ENCODE measurements at places on chromosomes 2 and 18.

DNA sequence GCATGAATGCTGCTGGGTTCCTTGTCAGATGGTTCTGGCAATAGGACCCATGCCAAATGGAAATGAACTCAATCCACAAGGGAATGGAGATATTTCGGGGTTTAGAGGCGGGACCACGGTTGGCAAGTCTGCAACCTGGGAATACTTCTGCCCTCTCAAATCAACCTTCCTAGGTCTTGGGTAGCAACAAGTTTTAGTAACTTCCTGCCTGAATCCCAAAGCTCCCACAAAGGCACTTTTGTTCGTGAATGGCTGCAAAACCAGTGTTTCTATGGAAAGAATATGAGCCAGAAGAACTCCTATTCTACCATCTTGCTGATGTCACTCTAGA lies 790.1 kb upstream of the SLC8A1 start:
- DNase-seq, result no peak

DNA sequence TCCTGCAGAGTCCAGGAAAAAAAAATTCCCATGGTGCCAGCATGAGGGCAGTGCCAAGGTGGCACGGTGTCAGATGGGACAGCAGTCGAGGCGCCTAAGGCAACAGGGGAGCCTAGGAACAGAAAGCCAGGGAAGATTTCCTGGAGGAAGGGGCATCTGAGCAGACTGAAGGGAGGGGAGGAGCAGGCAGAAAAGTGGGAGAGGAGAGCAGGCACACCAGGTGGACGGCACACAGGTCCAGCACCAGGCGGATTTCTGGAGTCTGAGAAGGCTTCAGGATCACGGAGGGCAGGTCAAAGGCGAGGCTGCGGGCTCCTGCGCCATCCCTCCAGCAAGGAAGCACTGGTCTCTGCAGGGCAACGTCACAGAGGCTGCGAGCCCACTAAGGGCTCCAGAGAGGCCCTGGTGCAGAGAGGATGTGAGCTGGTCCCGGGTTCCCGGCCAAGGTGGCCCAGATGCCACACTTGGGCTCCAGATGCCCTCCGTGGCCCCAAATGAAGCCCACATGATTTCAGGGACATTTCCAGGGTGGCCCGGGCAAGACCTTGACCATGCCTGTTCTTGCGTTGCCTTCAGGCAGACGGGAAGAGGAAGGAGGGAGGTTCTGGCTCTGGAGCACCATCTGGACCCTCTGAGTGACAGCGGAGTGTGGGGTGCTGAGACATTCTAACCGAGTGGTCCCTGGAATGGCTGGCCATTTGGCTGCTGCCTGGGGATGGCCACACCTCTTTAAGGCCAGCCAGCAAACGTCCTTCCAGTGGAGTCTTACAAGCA lies 4.1 kb downstream of the HS6ST1 start:
- DNase-seq, result no peak

GRCh38 chr18:43485545-43485963 lies 208.3 kb upstream of the SYT4 start:
- DNase-seq, result no peak

GRCh38 chr2:150109912-150110311 lies 377.6 kb downstream of the RND3 start:
- no peak for DNase-seq

GRCh38 chr2:203806761-203807160 lies 60.8 kb upstream of the CTLA4 start:
- DNase-seq, result no peak

DNA sequence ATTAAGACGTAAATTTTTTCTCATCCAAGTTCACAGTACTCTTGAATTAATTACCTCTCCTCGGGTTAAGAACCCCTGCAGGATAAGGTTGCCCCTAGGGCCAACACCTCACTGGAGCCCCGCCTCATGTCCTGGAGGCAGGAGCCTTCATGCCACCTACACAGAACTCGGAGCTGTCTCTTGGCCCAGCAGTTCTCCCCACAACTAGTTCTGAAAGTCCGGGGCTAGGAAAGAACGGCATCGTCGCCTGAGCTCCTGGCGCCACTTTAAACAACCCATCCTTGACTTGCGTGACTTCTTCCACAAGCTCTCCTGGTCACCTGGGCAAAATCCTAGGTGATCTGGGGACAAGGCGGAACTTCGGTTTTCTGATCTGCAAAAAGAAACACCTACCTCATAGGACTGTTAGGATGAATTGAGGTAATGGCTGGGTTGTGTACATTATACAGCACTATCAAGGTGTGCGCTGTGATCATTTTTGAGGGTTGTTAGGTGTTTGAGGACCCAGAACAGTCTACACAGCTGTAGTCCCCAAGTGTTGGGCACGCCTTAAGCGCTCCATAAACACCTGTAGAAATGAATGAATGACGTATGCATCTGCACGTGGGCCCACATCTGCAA lies 641 bp upstream of the ITGA6 start:
- DNase-seq, result no peak

DNA sequence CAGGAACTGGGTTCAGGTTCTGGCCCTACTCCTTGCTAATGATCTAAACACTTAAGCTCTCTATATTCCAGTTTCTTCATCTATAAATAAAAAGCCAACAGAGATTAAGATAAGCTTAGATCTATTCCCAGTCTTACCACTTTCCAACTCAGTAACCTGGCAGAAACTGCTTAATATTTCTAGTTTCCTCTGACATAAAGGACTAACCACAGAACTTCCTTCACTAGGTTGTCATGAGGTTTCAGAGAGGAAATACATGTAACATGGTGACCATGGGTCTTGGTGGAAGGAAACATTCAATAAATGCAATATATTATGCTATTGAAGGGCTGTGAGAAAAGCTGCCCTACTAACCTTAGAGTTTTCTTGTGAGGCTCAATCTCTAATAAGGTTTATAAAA lies 114.4 kb upstream of the PDE1A start:
- no peak for DNase-seq

DNA sequence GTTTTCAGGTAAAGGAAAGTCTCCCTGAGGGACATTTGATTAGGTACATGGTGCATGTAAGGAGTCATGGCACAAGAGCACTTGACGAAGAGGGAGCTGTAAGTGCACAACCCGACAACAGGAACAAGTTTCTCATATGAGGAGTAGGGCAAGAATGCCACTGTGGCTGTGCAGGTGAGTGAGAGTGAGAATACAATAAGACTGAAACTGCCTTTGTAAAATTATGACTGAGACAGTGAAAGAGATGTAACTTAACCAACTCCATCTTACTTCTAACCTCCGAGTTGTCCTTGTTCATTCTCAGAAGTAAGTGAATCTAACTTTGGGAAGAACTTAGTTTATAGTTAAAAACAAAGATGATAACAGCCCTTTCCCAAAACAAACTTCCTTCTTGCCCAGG lies 1025.8 kb upstream of the CNTNAP5 start:
- no peak for DNase-seq

GRCh38 chr2:205868773-205869333 lies 186.6 kb downstream of the NRP2 start:
- no peak for DNase-seq

DNA sequence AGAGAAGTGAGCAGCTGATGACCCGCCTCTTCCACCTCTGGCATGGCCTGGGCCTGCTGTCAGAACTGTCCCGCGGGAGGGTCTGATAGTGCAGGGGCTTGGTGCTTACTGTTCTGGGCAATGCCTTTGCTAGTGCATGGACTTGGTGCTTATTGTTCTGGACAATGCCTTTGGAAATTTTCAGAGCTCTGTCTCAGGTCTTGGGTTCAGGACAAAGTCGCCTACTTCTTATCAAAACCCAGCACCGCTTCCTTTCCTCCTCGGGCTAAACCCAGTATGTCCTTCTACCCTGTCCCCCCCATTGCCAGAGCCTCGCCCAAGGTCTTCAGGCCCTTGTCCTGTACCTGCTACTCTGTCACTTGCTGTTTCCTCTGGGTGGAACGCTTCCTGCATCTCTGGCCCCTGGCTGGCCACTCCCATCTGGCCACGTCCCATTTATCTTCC lies 149.6 kb downstream of the ACKR3 start:
- no peak for DNase-seq

DNA sequence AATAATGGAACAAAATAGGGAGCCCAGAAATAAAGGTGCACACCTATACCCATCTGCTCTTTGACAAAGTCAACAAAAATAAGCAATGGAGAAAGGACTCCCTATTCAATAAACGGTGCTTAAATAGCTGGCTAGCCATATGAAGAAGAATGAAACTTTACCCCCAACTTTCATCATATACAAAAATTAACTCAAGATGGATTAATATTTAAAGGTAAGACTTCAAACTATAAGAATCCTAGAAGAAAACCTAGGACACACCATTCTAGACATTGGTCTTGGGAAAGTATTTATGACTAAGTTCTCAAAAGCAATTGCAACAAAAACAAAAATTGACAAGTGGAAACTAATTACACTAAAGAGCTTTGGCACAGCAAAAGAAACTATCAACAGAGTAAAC lies 139.1 kb downstream of the DNAH7 start:
- no peak for DNase-seq

DNA sequence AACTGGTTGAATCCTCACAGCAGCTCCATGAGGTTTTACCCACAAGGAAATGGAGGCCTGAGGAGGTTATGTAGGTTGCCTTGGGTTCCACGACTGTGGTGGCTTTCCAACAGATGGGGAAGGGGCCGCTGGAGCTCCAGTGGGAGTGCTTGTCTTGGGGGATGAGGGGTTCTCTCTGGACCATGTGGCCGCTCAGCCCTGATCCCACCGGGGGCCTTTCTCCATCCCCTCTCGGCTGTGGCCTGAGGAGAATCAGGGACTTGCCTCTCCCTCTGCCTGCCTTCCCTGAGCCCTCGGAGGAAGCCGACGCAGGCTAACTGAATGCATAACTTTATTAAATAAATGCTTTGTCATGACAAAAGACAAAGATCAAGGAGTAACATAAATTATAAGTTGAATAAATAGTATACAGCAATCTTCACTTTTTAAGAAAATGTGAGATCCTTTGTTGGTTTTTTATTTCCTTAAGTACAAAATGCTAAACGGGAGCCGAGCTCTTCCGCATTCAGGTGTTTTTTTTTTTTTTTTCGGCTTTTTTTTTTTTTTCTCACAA lies 23.5 kb downstream of the IGFBP5 start:
- DNase-seq, result no peak

DNA sequence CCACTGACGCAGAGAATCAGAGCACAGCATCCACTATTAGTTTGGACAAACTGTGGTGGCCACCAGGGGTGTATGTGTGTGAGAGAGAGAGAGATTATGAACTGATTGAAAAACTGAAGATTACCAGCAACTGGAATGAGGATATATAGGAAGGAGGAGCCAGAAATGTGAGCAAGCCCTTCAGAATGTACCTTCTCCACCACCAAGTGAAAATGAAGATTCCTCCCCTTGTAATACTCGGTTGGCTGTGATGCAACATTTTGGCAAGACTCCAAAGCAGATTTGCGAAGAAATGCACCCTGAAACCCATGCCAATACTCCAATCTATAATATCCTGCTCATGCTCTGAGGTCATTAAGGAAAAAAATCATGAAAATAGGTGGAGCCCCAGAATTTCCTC lies 121.2 kb upstream of the SLC35G4 start:
- no peak for DNase-seq

GRCh38 chr2:105797298-105797819 lies 52.6 kb downstream of the NCK2 start:
- no peak for DNase-seq

- no peak for DNase-seq
Measured at GRCh38 chr2:217332866-217333265, 473.0 kb upstream of the TNP1 start.

- no peak for DNase-seq
Measured at GRCh38 chr2:1605102-1606045, 138.9 kb downstream of the PXDN start.

GRCh38 chr18:463403-463802 lies 37.1 kb downstream of the COLEC12 start:
- DNase-seq, result no peak

- no peak for DNase-seq
Measured at GRCh38 chr2:241562269-241562891, 3.8 kb downstream of the BOK start.

All from HuH-7.5 (cell line).